SJSA1 (cell line): ENCODE measurements at places on chromosomes 16 and 17. TPM values are rescaled to one million over a fixed set of nuclear protein-coding genes. Genes with fewer than 3 reads are reported as not detected.

Gene C16orf95
- total RNA-seq: 4.9 and 18.7 TPM in 2 replicates

Gene ACSM2A
- not detected in 2 replicates for total RNA-seq

Gene CCL2
- 17.3 and 18.8 TPM in 2 replicates for total RNA-seq

Gene G6PC1
- not detected in 2 replicates for total RNA-seq

Gene VAT1L
- 0.24 and 1.2 TPM in 2 replicates for total RNA-seq

Gene OSGIN1
- total RNA-seq: 1.7 and 6.4 TPM in 2 replicates

Gene IGSF6
- total RNA-seq: not detected in 2 replicates

Gene ALOX15B
- total RNA-seq: not detected in 2 replicates

Gene TMEM238L
- not detected in 2 replicates for total RNA-seq

Gene SYNGR3
- 1.8 and 7.3 TPM in 2 replicates for total RNA-seq

Gene KRT17
- total RNA-seq: 3,176 and 3,345 TPM in 2 replicates

Gene TNP2
- total RNA-seq: 0.31 TPM in 1 of 2 replicates, not detected in the other
